ENCODE measurements at places on chromosomes 16 and 17. TPM values are rescaled to one million over a fixed set of nuclear protein-coding genes. Genes with fewer than 3 reads are reported as not detected.

KRTAP2-3 gene
- total RNA-seq: not detected

C16orf95 gene
- 9.4 TPM for total RNA-seq

EME1 gene
- 0.30 TPM for total RNA-seq

TAT gene
- total RNA-seq: 0.69 TPM

AATK gene
- total RNA-seq: 144 TPM

KIAA0513 gene
- 67.6 TPM for total RNA-seq

GRCh38 chr16:88530051-88530857 is 39.9 kb upstream of the ZC3H18 start:
- peaks cover 27% of the 10 kb centered on the region for H3K4me1 ChIP-seq
- no peaks in the 10 kb centered on the region for H3K36me3 ChIP-seq
- H3K4me3 ChIP-seq: no peak overlapping the region
- no peak overlapping the region for H3K27ac ChIP-seq
- H3K27me3 ChIP-seq: no peaks in the 10 kb centered on the region

GRCh38 chr17:68196394-68197090 is 51.3 kb upstream of the AMZ2 start:
- no peak overlapping the region for H3K4me3 ChIP-seq
- H3K27me3 ChIP-seq: peaks cover 51% of the 10 kb centered on the region
- H3K36me3 ChIP-seq: no peaks in the 10 kb centered on the region
- H3K4me1 ChIP-seq: peaks cover 54% of the 10 kb centered on the region

DNA sequence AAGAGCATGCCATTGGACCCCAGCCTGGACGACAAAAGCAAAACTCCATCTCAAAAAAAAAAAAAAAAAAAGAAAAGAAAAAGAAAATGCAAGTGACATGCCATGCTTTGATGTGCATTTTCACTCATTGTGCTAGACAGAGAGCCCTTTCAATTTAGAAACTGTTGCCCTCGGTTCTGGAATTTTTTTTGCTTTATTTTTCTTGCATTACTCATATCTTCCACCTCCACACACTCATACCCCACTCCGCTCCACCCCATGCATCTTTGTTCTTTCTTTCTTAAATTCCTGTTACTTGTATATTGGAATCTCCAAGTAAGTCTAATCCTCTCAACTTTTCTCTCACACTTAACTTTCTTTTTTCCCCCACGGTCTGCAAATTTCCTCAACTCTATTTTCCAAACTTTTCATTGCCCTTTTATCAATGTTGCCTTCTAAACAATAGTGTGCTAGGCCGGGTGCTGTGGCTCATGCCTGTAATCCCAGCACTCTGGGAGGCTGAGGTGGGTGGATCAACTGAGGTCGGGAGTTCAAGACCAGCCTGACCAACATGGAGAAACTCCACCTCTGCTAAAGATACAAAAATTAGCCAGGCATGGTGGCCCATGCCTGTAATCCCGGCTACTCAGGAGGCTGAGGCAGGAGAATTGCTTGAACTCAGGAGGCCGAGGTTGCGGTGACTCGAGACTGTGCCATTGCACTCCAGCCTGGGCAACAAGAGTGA is 16.8 kb upstream of the SUZ12 start:
- H3K4me1 ChIP-seq: peaks cover 2% of the 10 kb centered on the region
- no peaks in the 10 kb centered on the region for H3K36me3 ChIP-seq
- H3K4me3 ChIP-seq: no peak overlapping the region
- DNase-seq: no peak
- peaks cover 12% of the 10 kb centered on the region for H3K27me3 ChIP-seq

GRCh38 chr16:89201439-89202377 is 1.4 kb upstream of the SLC22A31 start:
- peaks cover 18% of the 10 kb centered on the region for H3K4me1 ChIP-seq
- H3K27me3 ChIP-seq: no peaks in the 10 kb centered on the region
- peak; percentile 81 for DNase-seq

DNA sequence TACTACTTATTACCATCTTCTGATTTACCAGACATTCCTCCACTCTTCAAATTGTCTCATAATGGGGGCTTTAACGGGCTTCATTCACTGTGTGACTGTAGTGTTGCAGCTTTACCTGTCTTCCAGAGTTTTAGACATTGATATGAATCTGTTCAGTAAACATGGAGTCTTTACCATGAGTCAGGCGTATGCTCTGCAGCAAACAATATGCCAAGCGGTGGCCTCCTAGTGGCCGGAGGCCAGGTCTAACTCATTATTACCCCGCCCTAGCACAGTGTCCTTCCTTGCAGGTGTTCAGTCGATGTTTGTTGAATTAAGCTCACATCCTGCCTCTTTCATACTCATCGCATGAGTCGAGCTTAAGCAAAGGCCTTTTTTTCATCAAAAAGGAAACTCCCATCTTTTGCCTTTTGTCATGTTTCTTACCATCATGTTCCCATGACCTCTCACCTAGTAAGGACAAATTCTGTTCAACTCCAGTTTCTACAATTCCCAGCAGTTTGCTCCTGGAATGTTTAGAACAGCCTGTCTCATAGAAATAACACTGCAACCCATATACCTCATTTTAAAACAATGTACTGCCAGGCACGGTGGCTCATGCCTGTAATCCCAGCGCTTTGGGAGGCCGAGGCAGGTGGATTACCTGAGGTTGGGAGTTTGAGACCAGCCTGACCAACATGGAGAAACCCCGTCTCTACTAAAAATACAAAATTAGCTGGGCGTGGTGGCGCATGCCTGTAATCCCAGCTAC is 39.4 kb downstream of the TUBD1 start:
- no peaks in the 10 kb centered on the region for H3K27me3 ChIP-seq
- no peaks in the 10 kb centered on the region for H3K36me3 ChIP-seq
- no peak for DNase-seq

DNA sequence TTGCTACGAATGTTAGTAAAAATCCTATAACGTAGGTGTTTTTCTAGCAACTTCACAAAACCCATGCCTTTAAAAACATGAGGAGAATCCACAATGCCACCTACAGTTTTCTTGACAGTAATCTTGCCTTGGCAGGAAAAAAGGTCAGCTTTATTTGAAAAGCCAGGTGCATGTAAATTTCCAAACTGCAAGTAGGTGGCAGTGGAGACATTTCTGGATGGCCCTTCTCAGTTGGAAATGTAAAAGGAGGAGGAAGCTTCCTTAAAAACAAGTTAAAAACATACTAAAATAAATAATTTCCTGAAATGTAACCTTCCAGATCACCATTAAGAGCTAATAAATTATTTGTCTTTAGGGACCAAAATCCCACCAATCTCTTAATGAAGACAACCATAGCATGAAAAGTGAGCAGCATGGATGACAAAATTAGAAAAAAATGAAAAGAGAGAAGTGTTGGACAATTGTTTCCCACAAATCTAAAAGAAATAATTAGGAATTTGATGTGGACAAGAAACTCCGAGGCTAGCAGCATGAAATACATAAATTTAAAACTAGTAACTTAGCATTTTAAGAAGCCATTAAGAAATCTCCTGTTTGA is 152.2 kb downstream of the SNX11 start:
- H3K27ac ChIP-seq: no peak overlapping the region
- no peaks in the 10 kb centered on the region for H3K4me1 ChIP-seq
- no peaks in the 10 kb centered on the region for H3K27me3 ChIP-seq
- no peak overlapping the region for H3K4me3 ChIP-seq
- no peaks in the 10 kb centered on the region for H3K36me3 ChIP-seq
- DNase-seq: no peak

- H3K27me3 ChIP-seq: no peaks in the 10 kb centered on the region
- no peaks in the 10 kb centered on the region for H3K4me1 ChIP-seq
- no peak overlapping the region for H3K4me3 ChIP-seq
- H3K36me3 ChIP-seq: no peaks in the 10 kb centered on the region
Measured at GRCh38 chr16:60438894-60439293, 1597.3 kb downstream of the CDH8 start.

DNA sequence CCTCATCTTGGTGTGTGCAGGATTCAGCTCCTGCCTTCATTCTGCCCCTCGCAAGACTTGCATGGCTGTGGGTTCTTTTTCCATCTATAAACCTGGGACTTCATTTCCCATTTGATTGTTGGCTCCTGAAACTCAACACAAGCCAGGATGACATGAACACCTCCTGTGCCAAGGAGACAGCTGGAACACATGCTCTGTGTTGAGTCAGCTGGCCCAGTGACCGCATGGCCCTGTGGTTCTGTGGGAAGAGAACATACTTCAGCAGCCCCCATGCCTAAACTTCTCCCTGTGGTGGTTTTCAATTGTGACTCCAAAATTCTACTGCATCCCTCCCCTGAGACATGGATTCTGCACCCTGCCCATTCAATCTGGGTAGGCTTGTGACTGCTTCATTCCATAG is 57.9 kb upstream of the FOXF1 start:
- H3K4me1 ChIP-seq: no peaks in the 10 kb centered on the region
- H3K27me3 ChIP-seq: no peaks in the 10 kb centered on the region
- H3K4me3 ChIP-seq: no peak overlapping the region
- H3K36me3 ChIP-seq: no peaks in the 10 kb centered on the region

DNA sequence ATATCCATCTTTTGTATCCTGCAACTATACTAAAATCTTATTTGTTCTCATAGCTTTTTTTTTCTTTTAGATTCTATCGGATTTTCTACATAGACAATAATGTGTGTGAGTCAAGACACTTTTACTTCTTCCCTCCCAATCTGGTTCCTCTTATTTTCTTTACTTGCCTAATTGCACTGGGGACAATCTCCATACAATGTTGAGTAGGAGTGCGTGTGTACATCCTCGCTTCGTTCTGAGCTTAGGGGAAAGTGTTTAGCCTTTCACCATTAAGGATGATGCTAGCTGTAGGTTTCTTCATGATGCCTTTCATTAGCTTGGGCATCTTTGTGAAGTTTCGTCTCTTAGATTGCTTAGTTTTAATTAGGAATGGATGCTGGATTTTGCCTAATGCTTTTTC is 2.9 kb downstream of the SPATA32 start:
- H3K4me3 ChIP-seq: no peak overlapping the region
- H3K27ac ChIP-seq: no peak overlapping the region
- H3K4me1 ChIP-seq: peaks cover 22% of the 10 kb centered on the region
- H3K36me3 ChIP-seq: peaks cover 10% of the 10 kb centered on the region
- no peaks in the 10 kb centered on the region for H3K27me3 ChIP-seq

Measured in upper lobe of left lung (tissue), 6 donors.